ENCODE measurements at places on chromosomes 3 and 15. TPM values are rescaled to one million over a fixed set of nuclear protein-coding genes. Genes with fewer than 3 reads are reported as not detected.
A peak's percentile ranks its signal among the peaks of the same experiment; 100 is the strongest.

- DNase-seq: no peak
Observed at GRCh38 chr15:39925112-39925842, 5.2 kb upstream of the GPR176 start.

Gene A4GNT
- not detected for total RNA-seq

DNA sequence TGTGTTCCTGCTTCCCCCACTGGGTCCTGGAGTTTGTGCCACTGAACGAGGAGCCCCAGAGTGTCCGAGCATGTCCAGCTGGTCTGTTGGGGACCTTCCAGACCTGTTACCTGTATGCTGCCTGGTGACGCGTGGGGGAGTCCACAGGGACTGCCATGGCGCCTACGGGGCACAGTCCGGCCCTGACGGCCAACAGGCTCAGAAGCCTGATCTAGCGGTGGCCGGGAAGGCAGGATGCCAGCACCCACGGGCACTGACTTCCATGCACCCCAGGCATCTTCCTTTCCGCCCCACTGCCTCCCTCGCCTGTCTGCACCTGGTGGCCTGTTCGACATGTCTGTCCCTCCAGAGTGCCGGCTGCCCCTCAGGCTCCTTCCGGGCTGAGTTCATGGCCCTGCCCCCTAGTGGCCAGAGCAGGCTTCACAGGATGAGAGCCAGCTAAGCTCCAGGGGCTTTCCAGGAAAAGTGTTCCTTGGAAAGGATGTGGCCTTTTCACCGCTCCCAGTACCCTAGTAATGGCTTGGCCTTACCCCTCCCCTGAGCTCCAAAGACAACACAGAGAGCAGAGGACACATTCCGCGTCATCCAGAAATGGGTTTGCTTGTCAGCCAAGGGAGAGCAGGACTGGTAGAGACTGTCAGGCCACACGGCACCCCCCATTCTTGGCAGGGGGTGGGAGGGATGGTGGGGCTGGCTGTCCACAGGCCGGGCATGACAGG, 35.7 kb downstream of the NGRN start:
- peak; percentile 78 for DNase-seq

DNA sequence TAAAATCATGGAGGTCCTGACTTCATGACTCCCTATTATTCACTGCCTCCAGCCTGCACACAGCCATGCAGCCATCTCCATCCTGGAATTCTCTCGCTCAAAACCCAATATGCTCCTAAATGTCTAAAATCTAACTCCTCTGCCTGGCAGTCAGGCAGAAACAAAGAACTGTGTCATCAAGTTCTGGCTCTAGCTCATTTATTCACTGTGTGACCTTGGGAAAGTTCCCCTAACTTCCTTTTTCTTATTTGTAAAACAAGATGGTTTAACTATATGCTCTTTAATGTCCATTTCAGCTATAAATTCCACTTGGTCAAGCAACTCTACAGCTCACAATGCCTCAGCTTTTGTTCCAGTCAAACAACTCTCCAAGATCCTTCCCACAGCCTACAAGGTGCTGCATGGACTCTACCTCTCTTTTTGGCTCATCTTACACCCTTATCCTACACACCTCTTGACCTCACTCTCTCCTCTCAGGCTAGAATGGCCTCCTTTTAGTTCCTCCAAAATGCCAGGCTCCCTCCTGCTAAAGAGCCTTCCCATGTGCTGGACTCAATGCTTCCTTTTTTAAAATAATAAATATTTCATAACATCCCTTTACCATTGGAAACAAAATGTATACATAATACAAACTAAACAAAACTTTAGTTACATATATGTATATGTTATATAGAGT, 16.4 kb downstream of the PIK3CB start:
- no peak for DNase-seq

GRCh38 chr15:77696871-77697270, 64.2 kb upstream of the LINGO1 start:
- no peak for DNase-seq

GRCh38 chr3:135916310-135916709, 49.2 kb upstream of the PPP2R3A start:
- no peak for DNase-seq

Gene ACP3
- total RNA-seq: not detected

GRCh38 chr15:78988361-78988911, 43.6 kb upstream of the CTSH start:
- DNase-seq: peak; percentile 72

DNA sequence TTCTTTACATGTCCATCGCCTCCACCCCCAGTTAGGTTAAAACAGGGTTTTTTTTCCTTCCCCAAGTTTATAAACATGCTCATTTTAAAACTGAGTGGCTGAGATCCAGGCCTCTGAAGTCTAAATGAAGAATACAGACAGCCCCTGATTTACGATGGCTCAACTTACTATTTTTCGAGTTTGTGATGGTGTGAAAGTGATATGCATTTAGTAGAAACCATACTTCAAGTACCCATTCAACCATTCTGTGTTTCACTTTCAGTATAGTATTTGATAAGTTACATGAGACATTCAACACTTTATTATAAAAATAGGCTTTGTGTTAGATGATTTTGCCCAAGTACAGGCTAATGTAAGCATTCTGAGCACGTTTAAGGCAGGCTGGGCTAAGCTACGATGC, 30.5 kb upstream of the GNB5 start:
- no peak for DNase-seq

Gene AMT
- total RNA-seq: 6.9 TPM

- DNase-seq: peak; percentile 68
Observed at GRCh38 chr3:119294696-119295671, 801 bp downstream of the ARHGAP31 start.

Gene TBL1XR1
- 143 TPM for total RNA-seq

DNA sequence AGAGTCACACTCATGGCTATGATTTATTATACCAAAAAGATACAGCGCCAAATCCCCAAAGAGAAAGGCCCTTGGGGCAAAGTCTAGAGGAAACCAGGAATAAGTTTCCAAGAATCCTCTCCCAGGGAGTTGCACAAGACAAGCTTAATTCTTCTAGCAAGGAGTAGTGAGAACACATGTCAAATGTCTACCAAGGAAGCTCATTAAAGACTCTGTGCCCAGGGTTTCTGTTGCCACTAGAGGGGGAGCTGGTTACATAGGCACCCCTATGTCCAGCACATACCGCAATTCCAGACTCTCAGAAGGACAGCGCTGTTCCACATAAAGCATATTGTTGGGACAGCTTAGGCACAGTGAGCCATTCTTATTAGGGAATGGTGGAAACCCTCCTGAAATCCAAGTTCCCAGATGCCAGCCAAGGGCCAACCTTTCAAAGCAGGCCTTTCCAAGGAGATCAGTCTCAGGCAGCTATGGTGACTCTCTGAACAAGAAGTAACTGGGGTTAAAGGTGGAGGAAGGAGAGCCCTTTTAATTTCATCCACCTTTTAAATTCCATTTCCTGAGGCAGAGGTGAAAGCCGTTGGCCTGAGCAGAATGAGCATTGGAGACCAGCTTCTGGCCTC, 194.2 kb downstream of the UACA start:
- no peak for DNase-seq

Gene CACNA1D
- total RNA-seq: 0.41 TPM

Measured in activated CD8-positive, alpha-beta memory T cell treated with anti-CD3 and anti-CD28 coated beads, Interleukin-2, amount 10 ng/mL, durations not matched to agents 7 days and 5 days (primary cell).